ENCODE measurements at places on chromosomes 2 and 18. TPM values are rescaled to one million over a fixed set of nuclear protein-coding genes. Genes with fewer than 3 reads are reported as not detected.

- DNase-seq, result no peak
Observed at GRCh38 chr18:31526374-31526773, 28.4 kb downstream of the DSG2 start.

DNA sequence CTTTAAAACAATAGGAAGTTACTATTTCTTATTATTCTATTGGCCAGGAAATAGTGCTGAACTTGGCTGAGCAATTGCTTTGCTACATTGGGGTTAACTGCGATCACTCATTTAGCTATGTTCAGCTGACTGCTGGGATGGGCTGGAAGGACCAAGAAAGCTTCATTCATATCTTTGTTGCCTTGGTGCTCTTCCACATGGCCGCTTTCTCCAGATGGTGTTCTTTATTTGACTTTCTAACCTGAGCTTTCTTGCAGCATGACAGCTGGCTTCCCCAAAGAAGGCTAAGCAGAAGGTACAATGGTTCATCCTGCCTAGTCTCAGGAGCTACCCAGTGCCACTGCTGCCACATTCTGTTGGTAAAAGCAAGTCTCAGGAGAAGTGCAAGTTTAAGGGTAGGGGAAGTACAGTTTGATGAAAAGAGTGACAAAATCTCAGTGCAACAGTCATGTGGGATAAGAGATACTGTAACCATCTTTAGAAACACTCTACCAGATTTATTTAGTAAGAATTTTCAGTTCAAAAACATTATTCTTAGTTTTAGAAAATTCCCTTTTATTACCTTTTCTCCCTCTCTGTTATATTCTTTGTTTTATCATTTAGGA, 180.6 kb upstream of the RBMS1 start:
- DNase-seq, result no peak

DNA sequence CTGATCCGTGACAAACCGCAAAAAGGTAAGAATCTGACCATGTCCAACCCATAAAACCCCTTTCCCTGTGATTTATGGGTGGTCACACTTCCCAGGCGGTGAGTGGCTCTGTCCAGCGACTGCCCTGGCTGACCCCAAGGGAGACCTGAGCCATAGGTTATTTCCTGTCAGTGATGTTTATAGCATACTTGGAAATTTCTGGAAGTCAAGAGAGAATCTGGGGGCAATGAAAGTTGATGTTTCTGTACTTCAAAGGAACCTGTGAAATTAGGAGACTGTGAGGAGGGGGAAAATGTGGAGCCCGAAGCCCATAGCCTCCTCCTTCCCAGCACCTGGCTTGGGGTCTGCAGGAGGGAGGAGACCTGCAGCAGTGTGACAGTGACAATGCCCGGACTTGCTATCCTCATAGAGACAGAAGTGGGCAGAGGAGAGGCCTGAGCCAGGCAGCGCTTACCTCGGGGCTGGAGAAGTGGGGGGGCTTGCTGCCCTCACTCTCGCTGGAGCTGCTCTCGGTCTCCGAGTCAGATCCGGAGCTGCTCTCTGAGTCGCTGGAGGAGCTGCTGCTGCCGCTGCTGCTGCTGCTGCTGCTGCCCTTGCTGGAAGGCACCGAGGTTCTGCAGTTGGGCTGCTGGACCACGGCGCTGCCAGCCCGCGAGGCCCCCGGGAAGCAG, 111.3 kb upstream of the REV1 start:
- DNase-seq, result no peak

- DNase-seq, result no peak
Observed at GRCh38 chr2:156702541-156702940, 266.4 kb downstream of the GPD2 start.

GRCh38 chr2:45554073-45554741, 56.9 kb downstream of the SRBD1 start:
- DNase-seq, result no peak

DNA sequence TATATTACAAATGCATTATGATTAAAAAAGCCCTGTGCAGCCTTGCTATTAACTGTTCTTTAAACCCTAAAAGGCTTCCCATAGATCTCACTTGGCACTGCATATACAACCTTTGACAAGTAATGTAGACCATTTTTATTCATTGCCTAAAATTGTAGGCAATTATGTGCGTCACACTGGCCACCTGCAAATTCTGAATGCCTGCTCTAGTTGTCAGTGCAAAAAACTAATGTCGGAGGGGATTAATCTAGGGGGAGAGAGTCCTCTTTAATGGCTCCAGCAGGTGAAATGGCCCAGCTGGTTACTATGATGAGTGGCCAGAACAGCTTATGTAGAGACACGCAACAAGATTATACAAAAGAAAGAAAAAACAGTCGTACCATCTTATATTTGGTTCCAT, 123.2 kb downstream of the OLA1 start:
- DNase-seq, result no peak

DNA sequence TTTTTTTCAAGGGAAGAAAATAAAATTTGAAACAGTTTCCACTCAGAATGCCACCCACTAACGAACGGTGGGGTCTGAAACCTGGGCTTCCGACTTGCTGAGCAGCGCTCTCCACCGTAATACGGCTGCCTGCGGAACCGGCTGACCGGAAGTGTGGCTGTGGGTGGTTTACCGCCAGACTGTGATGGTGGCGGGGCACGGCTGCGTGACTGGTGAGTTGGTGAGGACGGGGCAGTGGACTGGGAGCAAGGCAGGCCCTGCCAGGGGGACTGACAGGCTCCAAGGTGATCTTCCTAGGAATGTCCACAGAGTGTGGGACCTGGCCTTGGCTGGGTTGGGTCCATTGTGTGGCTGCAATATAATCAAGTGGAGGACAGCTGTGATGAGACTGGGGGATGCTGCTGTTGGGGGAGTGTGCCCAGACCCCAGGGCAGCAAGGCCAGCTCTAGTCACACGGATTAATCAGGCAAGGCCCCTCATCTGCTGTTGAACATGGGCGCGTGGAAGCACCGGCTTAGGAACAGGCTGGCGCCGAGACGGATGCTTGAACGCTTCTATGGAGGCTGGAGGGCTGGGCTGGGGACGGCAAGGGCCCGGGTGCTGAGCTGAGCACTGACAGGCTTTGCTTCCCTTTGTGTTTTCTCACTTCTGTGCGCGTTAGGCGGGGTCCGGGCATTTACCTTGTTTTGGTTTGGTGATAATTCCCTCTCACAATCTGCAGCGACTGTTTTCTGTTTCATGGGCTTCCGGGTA, 357.7 kb upstream of the SPRED2 start:
- no peak for DNase-seq

- no peak for DNase-seq
Observed at GRCh38 chr18:22434973-22435608, 17.4 kb upstream of the CTAGE1 start.

DNA sequence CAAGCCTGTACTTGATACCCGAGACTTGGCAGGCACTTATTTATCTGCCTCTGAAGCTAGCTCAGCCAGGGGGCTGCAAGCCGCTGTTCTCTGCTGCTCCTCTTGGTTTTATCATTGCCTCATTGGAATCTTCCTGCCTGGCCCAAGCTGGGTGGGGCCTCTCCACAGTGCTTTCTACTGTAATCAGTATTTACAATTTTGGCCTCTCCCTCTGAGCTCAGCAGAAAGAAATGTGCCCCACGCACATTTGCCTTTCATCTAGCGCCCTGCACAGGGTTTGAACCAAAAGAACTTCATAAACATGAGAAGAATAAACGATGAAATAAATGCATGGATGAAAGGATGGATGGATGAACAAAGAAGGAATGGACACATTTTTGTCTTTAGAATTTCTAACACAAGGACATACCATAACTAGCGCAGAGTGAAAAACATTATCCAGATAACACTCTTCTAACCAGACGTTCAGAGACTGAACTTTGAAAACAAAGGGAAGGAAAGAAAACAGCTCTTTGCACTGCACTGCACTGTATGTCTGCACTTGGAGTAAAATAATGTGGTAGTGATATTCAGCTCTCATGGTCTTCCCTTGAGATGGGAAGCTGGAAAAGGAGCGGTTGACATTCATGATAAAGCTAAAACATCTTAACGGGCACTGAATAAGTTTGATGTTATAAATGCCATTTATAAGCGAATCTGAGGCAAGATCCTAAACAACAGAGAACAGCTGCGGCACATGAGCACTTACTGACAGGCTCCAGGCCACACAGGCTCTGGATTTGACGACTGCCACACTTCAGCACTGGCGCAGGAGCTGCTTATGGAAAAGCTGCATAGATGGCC, 86.8 kb upstream of the SP3 start:
- peak; percentile 54 for DNase-seq

DNA sequence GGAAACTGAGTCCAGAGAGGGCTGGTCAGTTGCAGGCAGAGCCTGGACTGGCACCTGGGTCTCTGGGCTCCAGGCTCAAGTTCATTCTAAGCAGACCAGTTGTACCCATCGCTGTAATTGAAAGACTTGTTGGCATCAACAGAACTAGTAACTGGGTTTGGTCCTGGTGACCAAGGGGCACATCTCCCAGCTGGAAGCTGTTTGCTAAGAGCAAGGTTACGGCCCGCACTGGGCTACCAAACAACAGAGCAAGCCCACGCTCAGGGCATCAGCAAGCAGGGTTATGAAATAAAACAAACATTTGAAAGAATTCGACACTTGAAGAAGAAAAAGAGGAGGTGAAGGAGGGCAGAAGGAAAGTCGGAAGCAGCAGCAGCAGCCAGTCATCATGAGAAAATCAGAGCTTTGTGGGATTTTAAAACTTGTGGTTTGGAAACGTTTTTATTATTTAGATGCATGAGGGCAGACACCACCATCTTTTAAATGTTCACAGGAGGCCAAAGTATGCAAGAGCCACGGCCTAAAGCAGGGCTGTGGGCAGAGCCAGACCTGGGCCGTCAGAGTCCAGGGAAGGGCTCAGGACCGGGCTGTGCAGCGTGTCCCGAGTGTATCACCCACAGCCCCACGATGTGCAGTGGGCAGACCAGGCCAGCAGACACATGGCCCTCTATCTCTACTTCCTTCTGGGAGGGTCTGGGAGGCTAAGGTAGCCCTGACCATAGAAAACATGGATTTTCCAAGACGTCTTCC, 220.3 kb downstream of the BCL2 start:
- DNase-seq, result no peak

DNA sequence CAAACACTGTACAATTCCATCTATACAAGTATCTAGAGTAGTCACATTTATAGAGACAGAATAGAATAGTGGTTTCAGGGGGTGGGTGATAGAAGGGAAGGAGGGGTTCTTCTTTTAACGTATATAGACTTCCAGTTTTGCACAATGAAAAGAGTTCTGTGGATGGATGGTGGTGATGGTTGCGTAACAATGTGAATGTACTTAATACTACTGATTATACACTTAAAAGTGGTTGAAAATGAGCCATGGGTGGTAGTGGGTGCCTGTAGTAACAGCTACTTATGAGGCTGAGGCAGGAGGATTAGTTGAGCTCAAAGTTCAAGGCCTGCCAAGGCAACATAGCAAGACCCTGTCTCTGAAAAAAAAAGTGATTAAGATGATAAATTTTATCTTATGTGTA, 85.8 kb downstream of the SETBP1 start:
- DNase-seq, result no peak

DNA sequence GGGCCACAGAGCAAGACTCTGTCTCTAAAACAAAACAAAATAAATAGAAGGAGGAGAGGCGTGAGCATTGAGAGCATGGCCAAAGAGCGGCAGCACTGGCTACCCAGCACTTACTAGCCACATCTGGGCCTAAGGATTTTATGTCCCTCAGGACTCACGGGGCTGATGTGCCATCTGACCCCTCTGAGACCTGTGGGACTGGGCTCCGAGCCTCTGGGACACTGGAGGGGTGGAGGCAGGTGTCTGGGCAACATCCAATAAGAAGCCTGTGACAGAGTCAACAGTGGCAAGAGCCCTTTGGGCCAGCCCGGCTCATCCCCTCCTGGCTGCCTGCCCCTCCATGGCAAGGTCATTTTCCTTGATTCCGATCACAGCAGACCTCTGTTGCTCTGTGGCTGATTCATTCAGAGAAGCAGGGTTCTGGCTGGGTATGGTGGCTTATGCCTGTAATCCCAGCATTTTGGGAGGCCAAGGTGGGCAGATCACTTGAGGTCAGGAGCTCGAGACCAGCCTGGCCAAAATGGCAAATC, 60.7 kb downstream of the RRM2 start:
- no peak for DNase-seq

DNA sequence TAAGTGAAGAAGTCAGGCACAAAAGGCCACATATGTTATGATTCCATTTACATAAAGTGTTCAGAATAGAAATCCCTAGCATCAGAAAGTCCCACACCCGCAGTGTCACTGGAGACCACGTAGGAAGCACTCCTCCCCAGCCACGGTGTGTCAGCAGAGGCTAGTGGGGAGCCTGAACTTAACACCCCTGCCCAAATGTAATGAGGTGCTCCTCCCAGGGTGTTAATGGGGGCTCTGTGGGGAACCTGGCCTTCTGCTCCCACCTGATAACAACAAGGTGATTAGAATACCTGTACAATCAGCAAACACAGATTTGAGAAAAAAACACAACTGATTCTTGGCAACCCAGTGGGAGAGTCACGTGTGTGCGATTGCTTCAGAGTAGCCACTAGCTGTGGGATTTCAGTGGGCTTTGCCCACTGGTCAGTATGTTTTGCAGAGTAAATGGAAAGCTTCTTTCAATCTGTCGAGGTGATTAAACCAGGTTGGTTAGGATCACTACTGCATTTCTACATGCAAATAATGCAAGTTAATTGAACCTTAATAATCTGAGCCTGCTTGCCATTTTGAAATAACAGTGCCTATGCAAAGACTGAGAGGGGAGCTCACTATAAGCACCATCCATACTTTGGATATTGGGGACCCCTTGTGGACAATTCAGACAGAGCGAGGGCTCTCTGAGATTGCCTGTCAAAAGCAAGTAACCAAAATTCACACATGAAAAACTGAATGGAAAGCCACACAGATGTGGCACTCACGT, 20.6 kb upstream of the ATRAID start:
- no peak for DNase-seq

- DNase-seq, result peak; percentile 23
Observed at GRCh38 chr2:125037135-125037653, 1012.1 kb downstream of the CNTNAP5 start.

DNA sequence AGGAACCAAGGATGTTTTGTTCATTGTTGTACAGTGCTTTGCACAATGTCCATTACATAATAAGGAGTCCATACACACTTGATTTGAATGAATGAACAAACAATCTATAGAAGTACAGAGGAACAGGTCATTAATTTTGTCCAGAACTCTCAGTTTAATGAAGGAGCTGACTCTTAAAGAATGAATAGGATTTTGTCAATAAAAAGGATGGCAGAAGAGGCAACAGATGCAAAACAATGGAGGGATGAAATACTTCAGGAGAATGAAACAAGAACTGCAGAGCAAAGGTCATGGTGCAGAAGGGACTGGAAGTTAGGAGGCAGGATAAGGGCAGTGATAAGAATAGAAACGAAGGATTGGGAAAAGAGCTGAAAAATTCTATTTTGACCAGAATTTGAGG, 28.7 kb upstream of the COL5A2 start:
- DNase-seq, result no peak

Gene UGT1A6
- not detected for total RNA-seq

Gene GCG
- not detected for total RNA-seq

Gene NOTO
- total RNA-seq, result not detected

Gene C1GALT1C1L
- 0.64 TPM for total RNA-seq

Gene SERPINB11
- total RNA-seq, result not detected
